ENCODE measurements at places on chromosomes 5 and 9. TPM values are rescaled to one million over a fixed set of nuclear protein-coding genes. Genes with fewer than 3 reads are reported as not detected.

SLCO6A1 gene
- not detected for total RNA-seq

- DNase-seq: no peak
Observed at GRCh38 chr9:127761491-127761956, 16.9 kb downstream of the SH2D3C start.

DNA sequence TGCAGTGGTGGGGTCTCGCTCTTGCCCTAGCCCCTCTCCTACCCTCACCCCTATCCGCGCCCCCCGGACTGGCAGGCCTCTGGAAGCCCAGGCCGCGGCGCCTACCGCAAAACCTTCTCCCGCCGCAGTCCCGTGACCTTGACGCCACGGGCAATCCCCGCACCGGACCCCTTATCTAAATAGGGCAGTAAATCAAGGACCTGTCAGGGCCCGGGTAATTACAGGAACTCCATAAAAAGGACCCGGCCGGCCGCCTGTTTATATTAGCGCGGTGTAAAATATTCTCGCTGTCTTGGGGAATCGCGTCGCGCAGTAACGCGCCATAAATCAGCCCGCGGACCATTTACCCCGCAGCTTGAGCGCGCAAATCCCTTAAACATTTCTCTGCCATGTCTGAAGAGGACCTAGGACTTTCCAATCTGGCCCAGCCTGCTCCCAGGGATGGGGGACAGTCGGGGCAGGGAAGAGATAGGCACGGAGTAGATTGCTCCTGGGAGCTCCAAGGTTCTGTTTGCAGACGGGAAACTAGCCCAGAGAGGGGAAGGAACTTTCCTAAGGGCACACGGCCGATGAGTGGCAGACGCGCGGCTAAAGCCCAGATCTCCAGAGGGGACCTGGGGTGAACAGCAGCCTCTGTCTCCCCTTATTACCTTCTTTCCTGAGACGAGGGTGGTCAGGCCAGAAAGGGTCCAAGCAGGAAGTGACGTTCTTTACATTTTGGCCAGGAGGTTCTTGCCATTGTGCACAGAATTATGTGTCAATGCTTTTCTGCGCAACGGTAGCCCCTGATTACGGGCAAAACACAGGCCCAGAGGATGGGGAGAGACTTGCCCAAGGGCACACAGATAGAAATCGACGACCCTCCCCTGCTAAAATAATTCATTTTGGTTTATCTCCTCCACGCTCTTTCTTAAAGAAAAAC is 4.8 kb upstream of the HAND1 start:
- DNase-seq: peak; percentile 76

DNA sequence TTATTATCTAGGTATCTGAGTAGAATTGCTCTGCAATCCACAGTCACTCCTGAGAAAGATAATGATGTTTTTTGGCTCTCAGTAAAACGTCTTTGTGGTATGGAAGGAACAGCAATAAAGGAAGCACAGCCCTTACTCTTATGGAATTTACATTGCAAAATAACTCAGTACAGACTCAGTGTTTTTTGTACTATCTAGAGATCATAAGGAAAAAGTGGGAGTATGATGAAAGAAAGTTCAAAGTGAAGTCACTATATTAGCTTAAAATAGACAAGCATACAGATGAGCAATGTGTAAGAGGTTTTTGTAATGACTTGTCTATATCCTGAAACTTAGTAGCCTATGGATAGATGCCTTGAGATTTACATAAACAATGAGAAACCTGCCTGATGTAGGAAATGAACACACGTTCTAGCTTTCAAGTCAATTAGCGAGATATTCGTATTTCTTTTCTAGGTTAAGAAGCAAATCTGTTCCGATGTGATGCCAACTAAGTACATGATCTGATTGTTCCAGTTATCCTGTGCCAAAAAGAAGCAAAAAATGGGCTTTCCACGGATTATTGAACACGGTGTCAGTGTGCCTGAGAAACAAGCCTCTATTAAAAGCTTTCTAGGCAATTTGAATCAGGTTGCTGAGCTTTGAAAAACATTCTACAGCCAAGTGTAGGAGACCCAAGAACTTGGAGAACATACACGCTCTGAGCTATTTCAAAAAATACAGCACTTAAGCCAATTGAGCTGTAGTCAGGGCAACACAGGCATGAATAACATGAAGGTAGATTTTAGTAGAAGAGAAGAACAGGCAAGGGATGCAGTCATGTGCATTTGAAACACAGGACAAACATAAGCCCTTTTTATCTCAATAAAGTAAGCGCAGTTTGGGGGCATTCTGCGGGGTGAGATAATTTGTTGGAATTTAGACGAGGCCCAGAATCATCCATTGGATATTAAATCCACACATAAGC is 86.3 kb upstream of the TAF11L2 start:
- no peak for DNase-seq

Measured in cardiac muscle cell (in vitro differentiated cells and primary cell).